ENCODE measurements at places on chromosomes 11 and 22.

DNA sequence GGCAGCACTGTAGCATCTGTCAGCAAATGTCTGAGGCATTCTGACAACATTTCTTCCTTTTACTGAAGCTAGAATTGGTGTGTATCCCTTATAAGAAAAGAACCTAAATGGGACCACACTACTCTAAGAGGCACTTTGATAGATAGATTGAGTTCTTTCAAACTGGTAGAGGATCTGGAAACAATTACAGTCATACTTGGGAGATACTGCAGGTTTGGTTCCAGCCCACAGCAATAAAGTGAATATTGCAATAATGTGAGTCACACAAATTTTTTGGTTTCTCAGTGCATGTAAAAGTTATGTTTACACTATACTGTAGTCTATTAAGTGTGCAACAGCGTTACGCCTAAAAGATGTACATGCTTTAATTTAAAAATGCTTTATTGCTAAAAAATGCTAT is 96.9 kb downstream of the SBF2 start:
- no peak for DNase-seq

DNA sequence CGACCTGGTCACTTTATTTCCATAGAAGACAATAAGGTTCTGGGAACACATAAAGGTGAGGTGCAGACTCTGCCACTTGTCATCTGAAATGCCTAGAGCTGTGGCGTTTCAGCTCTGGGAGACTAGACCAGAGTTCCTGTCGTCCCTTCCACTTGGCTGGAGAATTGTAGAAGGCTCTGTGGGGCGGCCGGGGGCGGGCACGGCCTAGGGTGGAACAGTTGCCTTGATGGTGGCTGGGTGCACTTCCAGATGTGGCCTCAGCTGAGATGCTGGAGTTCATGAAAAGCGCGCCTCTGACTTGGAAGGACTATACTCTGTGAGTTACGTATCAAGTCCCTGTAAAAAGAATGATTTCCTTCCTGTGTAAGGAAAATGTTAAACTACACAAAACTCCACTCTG is 16.8 kb downstream of the TRMU start:
- no peak for DNase-seq

DNA sequence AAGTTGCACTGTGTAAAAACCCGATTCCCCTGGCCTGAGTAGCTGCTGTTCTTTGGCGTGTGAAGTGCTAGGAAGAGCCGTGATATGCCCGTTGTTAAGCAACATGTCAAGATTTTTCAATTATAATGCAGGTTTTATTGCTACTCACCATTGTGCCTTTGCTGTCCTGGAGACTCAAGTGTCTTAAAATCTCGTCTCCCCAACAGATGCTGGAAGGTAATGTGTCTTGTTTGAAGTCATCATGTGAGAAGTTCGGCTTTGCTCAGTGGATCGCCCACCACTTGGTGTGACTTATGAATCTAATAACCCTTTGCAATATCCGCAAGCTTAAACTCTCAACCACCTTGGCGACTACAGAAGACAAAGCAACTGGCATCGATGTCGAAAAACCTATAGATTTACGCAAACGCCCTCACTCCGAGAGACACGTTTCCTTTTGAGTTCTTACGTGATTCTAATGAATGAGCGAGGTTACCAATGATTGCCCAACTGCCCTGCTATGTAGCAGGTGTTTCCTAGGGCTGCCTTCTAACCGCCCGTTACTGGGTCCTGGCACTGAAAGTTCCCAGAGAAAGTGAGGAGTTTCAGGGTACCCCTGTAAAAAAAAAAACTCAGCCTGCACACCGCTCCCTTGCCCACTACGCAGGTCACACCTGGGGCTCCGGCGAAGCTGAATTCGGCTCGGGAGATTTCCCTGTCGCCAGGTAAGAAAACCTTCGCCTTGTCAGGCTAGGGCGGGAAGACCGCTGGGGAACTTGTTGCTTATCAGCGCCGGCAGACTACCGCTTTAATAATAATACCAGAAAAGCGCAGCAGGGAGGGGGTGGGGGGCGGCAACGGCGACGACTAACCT is 21.2 kb upstream of the BDNF start:
- no peak for DNase-seq

DNA sequence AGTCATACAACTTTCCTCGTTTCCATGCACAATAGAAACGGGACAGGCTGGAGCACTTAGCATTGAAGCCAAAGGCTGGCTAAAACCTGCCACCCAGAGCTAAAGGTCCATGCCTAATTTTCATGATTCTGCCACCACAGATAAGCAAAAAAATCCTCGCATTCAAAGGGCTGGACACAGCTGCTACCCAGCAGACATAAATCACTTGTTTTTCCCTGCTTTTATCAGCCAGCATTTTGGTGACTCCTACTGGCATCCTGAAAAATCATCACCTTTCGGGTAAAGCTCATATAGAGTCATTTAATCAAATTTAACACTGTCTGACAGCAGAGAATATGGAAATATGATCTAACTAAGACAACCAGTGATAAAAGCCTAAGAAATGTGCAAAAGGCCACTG is 37.9 kb downstream of the ALG9 start:
- no peak for DNase-seq

GRCh38 chr11:117911694-117912093 is 17.5 kb downstream of the TMPRSS13 start:
- DNase-seq, result no peak

DNA sequence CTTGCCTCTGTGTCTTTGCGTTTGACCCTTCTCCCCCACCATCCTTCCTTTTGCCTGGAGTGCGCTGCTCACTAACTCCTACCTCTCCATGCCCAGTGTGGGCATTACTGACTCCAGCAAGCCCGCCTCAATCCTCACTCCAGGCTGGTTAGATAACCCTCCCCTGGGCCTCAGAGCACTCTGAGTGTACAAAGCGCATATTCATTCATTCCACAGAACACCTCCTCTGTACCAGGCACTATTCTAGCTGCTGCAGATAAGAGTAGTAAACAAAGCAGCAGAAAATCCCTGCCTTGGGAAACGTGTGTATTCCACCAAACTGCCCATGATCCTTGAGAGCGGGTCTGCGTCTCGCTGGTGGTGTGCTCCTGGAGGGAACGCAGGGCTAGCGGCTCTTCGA is 3.2 kb downstream of the SLC22A8 start:
- no peak for DNase-seq

DNA sequence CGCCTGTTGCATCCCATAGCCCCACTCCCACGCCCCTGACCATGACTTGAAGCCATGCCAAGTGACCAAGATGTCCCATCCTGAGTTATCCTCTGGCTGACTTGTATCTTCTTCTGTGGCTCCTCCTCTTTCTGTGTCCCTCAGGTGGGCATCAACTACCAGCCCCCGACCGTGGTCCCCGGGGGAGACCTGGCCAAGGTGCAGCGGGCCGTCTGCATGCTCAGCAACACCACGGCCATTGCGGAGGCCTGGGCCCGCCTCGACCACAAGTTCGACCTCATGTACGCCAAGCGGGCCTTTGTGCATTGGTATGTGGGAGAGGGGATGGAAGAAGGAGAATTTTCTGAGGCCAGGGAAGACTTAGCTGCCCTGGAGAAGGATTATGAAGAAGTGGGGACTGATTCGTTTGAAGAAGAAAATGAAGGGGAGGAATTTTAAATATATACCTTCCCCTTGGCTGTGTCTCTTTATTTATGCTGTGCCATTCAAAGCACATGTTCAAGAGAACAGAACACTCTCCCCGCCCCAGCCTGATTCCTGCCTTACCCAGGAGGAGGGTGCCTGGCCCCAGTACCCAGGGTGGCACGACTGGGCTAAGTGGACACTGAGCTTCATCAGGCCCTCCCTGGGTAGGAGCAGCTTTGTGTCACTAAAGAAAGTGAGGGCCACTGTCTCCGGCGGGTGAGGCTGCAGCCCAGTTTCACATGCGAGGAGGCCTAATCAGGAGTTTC is 19.1 kb upstream of the USP18 start:
- DNase-seq, result no peak

DNA sequence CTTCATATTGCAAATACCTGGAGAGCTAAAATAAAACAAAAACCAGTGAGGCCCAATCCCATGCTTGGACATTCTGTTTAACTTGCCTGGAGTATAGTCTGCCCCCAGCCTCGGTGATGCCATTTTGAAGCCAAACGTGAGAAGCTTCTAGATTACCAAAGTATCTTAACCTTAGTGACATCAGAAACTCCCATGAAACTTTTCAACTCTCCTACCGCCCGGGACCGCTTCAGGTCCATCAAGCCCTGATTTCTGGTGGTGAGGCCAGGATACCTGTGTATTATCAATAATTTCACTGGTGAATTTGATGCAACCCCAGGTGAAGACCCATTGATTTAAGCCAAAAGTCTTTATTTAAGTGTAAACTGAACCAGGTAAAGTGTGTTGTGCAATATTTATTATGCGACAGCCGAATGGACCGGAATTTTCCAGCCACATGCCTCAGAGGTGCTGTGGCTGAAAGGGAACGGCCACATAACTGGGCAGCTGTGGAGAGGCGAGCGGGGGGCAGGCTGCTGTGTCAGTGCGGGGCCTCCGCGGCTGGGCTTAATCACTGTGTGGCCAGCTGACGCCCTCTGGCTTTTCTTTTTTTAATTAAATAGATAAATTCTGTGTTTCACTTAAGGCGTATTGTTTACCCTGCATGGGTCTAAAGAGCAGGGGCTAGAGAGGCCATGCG is 385.5 kb upstream of the B3GAT1 start:
- DNase-seq, result no peak

- DNase-seq, result no peak
Observed at GRCh38 chr11:117908109-117908895, 20.9 kb downstream of the TMPRSS13 start.

DNA sequence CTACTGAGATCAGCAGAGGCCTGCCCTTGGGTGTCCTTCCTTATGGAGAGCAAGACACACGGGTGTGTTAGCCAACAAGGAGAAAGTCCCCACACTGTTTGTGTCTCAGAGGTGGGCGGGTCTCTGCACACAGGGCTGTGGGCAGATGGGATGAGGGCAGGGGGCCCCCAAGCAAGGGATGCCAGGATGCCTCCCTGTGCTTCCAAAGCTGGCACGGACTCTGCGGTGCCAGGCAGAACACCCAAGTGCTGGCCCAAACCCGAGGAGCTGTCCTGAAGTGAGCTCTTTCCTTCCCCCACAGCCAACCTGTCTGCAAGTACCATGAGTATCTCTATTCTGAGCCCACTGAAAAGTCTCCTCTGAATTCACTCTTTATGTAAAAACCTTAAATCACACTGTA is 273.3 kb downstream of the CTTN start:
- DNase-seq, result no peak

- no peak for DNase-seq
Observed at GRCh38 chr11:27012234-27012921, 18.5 kb downstream of the FIBIN start.

DNA sequence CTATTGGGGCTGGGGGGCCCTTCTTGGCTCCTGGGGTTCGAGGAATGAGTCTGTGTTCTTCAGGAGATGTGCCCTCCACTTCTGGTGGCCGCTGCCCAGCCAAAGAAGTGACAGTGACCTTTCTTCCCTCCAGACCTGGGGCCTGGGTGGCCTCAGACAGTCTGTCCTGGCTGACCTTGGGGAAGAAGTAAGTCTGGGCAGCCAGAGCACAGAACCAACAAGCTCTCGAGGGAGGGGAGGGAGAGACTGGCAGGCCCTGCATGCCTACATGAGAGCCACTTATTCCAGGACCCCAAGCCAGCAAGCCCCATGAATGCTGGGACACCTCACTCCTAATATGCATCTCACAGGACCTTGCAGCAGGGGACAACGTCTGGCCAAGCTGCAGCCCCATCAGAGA is 27.1 kb upstream of the STK33 start:
- no peak for DNase-seq

DNA sequence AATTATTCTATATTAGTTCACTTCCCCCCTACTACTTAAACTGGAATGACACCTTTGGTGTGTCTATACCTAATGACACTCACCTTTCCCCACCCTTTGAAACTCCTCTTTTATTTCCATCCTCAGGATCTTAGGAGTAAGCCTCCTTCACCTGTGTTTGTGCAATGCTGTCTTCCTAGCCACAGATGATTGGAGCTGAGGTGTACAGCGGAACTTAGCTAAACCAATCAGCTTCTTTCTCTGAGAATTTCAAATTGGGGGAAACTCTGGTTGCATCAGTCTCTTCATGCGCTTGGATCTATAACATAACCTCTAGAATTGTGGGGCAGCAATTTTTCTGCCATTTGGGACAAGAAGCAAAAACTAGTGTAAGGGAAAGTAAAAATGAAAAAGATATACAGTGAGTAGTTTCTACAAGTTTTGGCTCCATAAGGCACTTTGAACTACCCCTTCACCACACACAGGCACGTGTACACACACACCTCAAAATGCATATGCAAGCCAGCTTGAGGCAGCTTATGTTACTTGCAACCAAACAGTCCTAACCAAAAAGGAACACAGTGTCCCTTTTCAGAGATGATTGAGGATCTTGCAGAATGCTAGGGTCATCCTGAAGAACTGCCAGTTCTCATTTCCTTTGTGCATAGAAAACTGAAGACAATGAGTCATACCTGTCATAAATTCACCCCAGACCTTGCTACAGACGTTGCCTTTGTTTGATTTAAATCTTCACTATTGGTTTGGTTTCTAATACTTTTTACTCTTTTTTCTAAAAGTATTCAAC is 36.0 kb upstream of the LDLRAD3 start:
- no peak for DNase-seq

GRCh38 chr11:1765871-1766718 is 2.4 kb upstream of the CTSD start:
- peak; percentile 36 for DNase-seq

DNA sequence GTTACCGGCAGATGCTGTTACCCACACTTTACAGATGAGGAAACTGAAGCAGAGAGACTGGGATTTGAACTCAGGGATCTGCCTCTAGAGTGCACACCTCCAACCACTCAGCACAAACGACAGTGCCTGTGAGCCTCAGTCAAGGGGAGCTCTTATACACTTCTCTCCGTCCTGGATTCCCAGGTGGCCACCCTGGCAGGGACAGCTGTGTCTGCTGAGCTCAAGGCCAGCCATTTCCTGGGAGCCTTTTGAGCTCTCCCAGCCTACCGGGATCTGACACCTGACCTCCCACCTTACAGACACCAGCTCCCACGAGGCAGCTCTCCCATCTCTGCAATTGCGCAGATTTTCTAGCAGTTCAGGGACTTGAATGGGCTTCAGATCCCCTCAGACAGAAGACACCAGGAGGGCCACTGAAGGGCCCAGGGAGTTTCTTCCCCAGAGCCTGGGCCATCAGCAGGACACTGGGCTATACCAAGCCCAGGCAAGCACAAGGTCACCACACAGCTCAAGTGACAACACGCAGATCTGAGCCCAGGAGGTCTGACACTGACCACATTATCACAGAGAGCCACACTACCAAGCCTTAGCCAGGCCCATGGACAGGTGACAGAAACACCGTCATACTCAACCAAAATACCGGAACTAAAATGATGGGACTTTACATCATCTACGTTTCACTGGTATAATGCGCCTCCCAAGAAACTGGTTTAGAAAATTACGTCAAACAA is 17.1 kb downstream of the PDGFB start:
- no peak for DNase-seq

DNA sequence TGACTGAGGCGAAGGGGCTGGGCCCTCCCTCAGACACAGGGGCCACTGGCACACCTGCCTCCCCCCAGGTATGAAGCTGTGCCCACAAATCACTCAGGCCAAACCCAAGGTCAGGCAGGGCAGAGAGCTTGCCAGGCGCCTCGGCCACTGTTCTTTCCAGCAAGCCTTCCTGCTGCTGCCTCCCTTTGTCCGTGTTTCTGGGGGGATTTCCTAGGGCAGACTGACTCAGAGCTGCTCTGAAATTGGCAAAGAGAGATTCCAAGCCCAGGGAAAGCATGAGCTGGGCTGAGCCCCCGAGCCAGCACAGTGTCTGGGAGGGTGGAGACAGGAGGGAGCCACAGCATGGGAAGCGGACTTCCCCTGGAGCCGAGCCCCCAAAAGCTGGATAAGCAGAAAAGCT is 33.2 kb downstream of the PPP2R1B start:
- DNase-seq, result no peak

GRCh38 chr11:125053167-125053566 is 9.9 kb upstream of the SLC37A2 start:
- DNase-seq, result no peak

GRCh38 chr11:33734441-33735270 is 1.6 kb downstream of the CD59 start:
- DNase-seq, result no peak

Measured in activated naive CD8-positive, alpha-beta T cell treated with anti-CD3 and anti-CD28 coated beads, Interleukin-2, amount 10 ng/mL, durations not matched to agents 7 days and 5 days (primary cell).